ENCODE measurements at places on chromosomes 16 and 17. TPM values are rescaled to one million over a fixed set of nuclear protein-coding genes. Genes with fewer than 3 reads are reported as not detected.

The P2RX5 gene
- 1.3 TPM for polyA plus RNA-seq

The TBC1D3 gene
- not detected for polyA plus RNA-seq

The CSH1 gene
- polyA plus RNA-seq: 0.83 TPM

The ASPHD1 gene
- polyA plus RNA-seq: 0.80 TPM

The IGSF6 gene
- 3.1 TPM for polyA plus RNA-seq

The KRTAP3-1 gene
- not detected for polyA plus RNA-seq

The TVP23A gene
- polyA plus RNA-seq: 2.9 TPM

The SLC38A8 gene
- polyA plus RNA-seq: not detected

DNA sequence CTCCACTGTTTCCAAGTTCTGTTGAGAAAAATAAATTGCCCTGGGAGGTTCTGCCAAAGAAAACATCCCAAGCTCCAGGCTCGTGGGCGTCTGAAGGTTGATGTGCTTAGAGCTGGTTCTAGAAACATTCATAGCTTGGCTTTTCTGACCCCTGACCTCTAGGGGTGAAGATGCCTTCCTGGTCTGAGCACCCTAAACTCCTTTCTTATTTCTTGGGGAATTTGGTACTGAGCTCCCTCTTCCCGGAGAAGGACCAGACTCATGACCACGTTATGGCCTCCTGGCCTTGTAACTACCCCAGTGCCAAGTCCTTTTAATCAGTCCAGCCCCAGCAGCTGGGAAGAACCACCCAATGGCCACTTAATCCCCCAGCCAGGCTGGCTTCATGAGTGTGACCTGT is 66.4 kb downstream of the MYH11 start:
- no peak for DNase-seq

DNA sequence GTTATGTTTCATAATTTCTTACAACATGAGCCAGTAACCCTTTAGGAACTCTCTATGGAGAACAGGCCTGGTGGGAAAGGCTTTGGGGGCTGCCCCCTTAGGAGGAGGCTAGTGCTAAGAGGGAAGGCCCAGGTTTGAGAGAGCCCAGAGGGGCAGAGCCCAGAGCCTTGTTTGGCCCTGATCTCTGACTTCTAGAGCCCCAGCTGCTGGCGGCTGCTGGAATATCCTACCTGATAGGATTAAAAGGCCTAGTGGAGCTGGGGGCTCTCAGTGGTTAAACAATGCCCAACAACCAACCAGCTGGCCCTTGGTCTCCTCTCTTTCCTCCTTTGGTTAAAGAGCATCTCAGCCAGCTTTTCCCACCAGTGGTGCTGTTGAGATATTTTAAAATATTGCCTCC is 54.1 kb downstream of the IGF2BP1 start:
- DNase-seq: no peak

- no peak for DNase-seq
Measured at GRCh38 chr16:61654962-61655361, 381.3 kb downstream of the CDH8 start.

DNA sequence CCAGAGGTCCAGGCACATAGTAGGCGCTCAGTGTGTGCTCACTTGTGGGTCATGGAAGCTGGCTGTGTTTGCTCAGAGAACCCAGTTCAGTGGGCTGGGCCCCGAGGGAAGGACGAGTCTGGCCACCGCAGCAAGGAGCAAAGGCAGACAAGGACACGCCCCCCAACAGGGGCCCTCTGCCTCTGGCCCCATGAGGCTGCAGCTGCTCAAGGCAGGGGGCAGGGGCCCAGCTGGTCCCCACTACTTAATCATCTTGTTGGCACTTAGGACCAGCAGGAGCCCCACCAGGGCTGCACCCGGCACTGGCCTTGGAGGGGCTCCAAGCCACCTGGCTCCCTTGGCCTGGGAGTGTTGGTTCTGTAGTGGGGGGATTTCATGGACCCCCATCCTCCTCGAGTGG is 16.1 kb downstream of the KCNJ12 start:
- DNase-seq: no peak

DNA sequence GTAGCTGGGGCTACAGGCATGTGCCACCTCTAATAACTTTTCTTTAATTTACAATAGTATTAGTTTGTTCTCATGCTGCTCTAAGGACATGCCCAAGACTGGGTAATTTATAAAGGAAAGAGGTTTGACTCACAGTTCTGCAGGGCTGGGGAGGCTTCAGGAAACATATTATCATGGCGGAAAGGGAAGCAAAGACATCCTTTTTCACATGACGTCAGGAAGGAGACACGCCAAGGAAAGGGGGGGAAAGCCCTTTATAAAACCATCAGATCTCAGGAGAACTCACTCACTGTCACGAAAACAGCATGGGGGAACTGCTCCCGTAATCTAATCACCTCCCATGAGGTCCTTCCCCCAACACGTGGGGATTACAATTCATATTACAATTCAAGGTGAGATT is 18.3 kb downstream of the IL4R start:
- no peak for DNase-seq

GRCh38 chr17:325270-326009 is 27.2 kb downstream of the RPH3AL start:
- no peak for DNase-seq

- DNase-seq: no peak
Measured at GRCh38 chr16:51393381-51394005, 242.4 kb upstream of the SALL1 start.

DNA sequence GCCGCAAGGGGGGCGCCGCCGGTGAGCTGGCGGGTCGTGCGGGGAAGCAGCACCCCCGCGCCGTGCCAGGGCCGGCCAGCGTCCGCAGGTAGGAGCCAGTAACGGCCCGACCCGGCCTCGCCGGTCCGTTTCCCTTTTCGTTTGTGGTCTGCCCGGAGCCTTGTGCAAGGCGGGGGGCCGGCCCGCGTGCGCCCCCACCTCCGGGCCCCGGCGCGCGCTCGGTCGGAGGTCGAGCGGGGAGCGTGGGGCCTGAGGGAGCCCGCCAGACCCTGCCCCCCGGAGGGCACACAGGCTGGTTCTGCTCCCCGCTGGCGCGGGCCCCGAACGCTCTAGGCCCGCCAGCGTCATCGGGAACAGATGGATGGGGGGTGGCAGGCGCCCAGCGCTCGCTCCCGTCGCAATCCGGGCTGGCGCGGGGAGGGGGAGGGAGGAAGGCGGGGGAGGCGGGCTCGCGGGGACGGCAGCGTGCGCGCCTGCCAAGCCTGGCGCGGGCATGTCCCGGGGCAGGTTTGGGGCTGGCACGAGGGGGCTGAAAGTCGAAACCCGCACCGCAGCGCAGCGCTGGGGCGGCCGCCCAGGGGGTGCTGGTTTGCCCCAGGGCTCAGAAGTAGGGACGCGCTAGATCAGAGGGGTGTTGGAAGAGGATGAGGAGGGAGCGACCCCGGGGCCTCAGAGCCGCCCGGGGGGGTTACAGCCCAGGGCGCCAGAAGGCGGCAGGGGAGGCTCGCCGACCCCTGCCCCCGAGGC is 1.5 kb upstream of the GSE1 start:
- DNase-seq: no peak

GRCh38 chr17:38751144-38751807 is 1.3 kb upstream of the PSMB3 start:
- DNase-seq: no peak

DNA sequence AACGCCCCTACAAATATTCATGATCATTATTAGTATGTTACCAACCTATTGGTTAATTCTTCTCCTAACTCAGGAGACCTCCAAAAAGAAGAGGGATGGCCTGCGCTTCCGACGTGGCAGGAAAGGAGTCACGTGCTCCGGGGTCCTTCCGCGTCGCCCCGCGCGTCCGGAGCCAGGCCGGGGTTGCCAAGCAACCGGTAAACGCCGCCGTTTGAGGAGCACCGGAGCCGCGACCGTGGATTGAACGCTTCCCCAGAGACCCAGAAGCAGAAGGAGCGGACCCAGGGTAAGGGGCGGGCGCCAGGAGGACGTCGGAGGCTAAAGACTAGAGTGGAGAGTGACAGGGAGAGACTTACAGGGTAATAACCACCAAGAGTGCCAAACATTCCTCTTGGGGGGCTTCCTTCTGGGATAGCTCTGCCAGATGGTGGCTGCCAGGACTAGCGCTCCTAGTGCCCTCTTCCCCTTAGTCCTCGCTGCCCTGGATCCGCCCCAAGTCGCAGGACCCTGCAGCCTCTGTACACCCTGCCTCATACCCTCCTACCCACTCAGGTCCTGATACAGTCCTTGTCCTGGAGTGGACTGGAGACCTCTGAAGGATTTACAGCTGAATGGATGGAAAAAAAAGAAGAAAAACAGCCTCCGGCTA is at the start of gene DNAI2:
DNAI2 (plus strand) TSS at position 175 of the 649 bp plus-strand sequence. CDS start 7,584 bp downstream, outside the sequence.
- DNase-seq: no peak

GRCh38 chr16:27498031-27498825 is 51.5 kb downstream of the GTF3C1 start:
- no peak for DNase-seq

DNA sequence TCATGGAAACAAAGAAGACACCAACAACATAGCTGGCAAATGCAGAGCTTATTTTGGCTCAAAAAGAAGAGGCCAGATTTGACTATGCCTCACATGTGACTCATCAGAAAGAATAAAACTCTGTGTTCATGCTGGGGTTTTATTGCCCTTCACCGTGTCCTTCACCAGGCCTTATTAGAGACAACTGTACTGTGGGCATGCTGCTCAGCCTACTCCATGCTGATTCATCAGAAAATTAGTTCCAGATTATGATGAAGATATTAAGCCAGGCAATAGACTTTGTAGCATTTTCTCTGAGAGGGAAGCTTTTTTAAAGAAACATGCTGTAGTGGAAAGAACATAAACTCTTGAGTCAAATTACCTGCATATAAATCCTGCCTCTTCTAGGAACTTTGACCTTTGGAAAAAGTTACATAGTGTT is 89.8 kb downstream of the CYB561 start:
- no peak for DNase-seq

GRCh38 chr16:15856182-15856581 is 646 bp downstream of the MYH11 start:
- no peak for DNase-seq

DNA sequence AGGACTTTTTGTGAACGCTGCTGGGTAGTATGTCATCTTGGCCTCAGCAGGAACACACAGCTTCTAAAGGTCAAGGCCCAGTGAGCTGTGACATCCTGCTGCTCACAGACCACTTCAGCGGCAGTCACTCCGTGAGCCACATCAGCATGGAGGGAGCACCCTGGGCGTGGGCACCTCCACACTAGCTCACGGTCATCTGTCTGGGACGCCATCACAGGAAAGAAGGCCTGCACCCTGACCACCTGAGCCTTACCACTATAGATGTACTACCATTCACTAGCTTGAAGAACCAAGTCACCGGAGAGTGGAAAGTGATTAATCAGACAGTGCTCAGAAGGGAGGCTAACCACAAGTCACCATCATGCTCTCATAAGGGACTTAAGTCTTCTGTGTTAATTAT is 3.3 kb downstream of the AXIN1 start:
- no peak for DNase-seq

DNA sequence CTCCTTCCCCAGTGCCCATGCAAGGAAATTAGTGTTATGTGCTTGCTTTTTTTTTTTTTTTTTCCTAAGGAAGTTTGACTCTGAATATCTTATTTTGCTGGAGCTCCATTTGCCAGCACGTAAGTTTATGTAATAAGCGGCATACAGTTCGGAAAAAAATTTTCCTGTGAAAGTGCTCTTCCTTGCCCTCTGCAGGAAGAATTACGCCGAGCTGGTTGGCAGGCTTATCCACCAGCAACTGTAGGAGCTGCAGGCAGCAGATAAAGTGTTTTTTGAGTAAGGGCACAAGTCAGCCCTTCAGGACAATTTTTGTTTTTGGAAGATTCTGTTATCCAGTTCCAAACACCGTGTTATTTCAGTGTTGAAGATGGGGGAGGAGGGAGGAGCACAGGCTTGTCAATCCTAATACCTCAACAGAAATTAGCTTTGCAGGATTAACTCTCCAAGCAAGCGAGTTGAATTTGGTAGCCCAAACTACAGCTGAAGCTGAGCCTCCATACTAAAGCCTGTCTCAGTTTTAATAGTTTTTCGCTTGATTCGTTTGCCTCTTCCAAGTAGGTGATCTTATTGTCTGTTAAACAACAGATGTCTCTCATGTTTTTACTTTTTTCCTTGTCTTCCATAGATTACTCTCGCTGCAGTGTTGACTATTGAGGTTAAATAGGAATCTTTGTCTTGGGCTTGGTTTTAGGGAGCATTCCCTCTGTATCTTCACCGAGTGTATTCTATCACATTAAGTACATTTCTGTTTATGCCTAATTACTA is 1.1 kb downstream of the SPECC1 start:
- DNase-seq: no peak

DNA sequence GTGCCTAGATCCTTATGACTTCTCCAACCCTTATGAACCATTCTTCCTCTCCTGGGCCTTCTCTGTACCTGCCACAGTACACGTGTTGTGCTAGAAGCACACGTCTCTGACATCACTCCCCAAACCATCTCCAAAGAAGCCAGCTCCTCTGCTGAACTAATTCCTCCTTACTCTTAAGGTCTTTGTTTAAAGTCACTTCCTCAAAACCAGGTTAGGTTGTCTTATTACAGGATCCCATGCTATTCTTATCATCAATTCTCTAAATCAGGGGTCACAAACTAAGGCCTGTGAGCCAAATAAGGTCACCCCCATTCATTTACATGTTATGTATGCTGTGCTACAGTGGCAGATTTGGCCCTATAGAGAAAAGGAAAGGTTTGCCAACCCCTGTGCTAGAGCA is 4.0 kb downstream of the SUPT6H start:
- DNase-seq: no peak

GRCh38 chr16:67438098-67438791 is 7.3 kb downstream of the HSD11B2 start:
- no peak for DNase-seq

DNA sequence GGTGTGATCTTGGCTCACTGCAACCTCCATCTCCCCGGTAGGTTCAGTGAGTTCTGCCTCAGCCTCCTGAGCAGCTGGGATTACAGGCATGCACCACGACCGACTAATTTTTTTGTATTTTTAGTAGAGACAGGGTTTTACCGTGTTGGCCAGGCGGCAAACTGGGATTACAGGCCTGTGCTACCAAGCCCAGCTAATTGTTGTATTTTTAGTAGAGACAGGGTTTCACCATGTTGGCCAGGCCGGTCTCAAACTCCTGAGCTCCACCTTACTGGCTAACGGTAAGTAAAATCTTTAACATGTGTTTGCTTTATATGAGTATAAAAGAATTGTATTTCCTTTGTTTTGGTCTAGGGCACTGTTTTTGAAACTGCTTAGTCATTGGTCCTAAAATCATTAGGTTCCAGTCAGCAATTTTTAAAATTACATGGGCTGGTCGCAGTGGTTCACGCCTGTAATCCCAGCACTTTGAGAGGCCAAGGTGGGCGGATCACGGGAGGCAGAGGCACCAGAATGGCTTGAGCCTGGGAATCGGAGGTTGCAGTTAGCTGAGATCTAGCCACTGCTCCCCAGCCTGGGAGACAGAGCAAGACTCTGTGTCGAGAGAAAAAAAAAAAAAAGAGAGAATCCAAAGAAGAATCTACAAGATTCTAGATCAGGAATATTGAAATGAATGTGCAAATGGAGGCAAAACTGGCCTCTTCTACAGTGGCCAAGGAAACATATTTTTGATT is 3.6 kb downstream of the FLYWCH1 start:
- no peak for DNase-seq

DNA sequence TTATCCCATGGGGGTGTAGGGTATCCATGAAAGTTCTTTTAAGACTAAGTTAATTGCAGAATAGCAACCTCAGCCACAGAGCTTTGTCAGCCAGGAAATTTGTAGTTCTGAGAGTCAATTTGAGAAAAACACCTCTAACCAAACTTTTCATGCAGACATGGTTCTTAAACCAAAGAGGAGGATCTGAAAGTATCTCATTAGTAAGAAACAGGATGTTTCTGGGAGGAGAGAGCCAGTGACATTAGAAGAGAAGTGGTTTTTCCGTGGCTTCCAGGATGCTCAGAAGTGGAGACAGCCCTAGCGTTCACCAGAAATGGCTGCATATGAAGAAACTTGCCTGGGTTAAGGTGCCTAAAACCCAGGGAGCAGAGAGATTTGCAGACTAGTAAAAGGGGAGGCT is 7.9 kb downstream of the GNAO1 start:
- no peak for DNase-seq

GRCh38 chr16:52543654-52544053 is 3.3 kb downstream of the TOX3 start:
- no peak for DNase-seq
